B cell (primary cell): ENCODE measurements at places on chromosomes 1 and 21.

DNA sequence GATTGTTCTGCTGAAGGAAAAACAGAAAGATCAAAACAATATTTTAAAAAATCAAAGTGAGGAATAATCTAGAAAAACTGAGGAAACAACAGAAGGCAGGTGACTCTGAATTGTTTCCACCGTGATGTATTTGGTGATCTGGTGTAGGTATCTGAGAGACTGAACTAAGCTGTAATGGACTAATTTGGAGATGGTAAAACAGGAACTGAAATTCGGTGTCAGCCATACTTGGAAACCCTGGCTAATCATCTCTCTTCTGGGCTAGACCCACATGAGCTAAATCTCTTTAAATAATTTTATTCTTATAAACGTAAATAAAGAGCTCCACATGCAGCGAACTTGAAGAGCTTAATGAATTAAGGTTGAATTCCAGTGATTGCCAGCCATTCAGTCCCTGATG lies 1226.1 kb downstream of the NCAM2 start:
- no peak overlapping the region for H3K27ac ChIP-seq
- no peaks in the 10 kb centered on the region for H3K36me3 ChIP-seq
- DNase-seq, result no peak
- no peaks in the 10 kb centered on the region for H3K27me3 ChIP-seq

- DNase-seq, result no peak
- no peaks in the 10 kb centered on the region for H3K4me1 ChIP-seq
- H3K27ac ChIP-seq, result no peak overlapping the region
- no peaks in the 10 kb centered on the region for H3K27me3 ChIP-seq
- no peak overlapping the region for H3K4me3 ChIP-seq
Observed at GRCh38 chr1:201324306-201324705, 41.0 kb downstream of the PKP1 start.

GRCh38 chr1:18463984-18464664 lies 16.6 kb upstream of the KLHDC7A start:
- H3K27ac ChIP-seq, result no peak overlapping the region
- no peaks in the 10 kb centered on the region for H3K27me3 ChIP-seq
- no peak for DNase-seq
- no peaks in the 10 kb centered on the region for H3K4me1 ChIP-seq
- no peak overlapping the region for H3K4me3 ChIP-seq

GRCh38 chr21:25700741-25701140 lies 34.0 kb downstream of the ATP5PF start:
- no peaks in the 10 kb centered on the region for H3K27me3 ChIP-seq
- H3K27ac ChIP-seq, result no peak overlapping the region
- no peaks in the 10 kb centered on the region for H3K36me3 ChIP-seq
- H3K4me1 ChIP-seq, result no peaks in the 10 kb centered on the region
- no peak overlapping the region for H3K4me3 ChIP-seq

DNA sequence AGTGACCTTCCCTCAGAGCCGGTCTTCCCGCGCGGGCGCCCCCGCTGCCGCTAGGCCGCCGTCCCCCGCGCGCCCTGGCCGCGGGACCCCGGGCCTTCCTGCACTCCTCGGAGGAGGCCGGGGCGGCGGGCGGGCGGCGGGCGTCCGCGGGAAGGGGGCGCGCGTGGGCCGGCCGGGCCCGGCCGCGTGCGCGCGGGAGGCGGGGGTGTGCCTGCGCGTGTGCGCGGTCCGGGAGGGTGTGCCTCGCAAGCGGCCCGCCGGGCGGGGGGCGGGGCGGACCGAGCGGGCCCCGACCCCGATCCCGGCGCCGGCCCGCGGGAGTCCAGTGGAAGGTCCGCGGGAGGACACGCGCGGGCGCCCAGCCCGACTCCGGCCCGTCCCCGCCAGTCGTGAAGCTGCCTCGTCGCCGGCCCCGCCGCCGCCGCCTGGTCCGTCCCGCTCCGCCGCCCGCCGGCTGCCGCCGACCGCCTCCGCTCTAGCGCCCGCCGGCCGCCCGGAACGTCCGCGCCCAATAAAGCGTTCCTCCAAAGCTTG lies 438 bp downstream of the MRPS6 start:
- DNase-seq, result no peak
- no peaks in the 10 kb centered on the region for H3K27me3 ChIP-seq
- H3K4me3 ChIP-seq, result peak overlapping the region; percentile 60

GRCh38 chr21:38626306-38626705 lies 128.0 kb upstream of the ERG start:
- H3K36me3 ChIP-seq, result no peaks in the 10 kb centered on the region
- no peaks in the 10 kb centered on the region for H3K27me3 ChIP-seq
- H3K4me3 ChIP-seq, result no peak overlapping the region
- no peak overlapping the region for H3K27ac ChIP-seq
- DNase-seq, result no peak
